CD4-positive, alpha-beta T cell treated with Interleukin-12 subunit alpha and Interleukin-12 subunit beta, for 1 hour (primary cell): ENCODE measurements at places on chromosomes 16 and 17.

DNA sequence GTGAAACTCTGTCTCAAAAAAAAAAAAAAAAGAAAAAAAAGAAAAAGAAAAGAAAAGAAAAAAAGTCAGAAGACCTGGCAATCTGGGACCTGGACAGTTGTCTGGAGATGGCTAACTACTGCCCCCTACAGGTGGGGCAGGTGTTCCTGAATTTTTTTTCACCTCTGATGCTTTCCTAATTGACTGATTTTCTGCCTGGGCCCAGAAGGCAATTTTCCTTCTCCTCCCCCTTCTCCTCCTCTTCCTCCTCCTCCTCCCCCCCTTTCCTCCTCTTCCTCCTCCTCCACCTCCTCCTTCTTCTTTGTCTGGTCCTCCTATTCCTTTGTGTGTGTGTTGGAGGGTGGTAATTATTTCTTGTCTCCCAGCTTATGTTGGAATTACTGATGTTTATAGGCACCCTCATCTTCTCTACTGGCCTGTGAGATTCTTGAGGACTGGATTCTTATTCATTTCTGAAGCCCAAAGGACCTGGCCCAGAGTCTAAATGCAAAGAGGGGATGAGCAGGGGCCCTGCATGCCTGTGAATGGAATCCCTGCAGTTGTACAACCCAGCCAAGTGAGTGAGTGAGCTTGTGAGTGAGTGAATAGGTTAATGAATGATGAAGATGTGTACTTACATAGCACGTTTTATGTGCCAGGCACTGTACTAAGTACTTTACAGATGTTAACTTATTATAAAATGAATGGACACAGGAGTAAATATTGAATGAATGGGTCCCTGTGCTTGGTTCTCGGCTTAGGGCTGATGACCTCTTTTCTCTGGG lies 26.9 kb downstream of the IRX5 start:
- no peak for DNase-seq

DNA sequence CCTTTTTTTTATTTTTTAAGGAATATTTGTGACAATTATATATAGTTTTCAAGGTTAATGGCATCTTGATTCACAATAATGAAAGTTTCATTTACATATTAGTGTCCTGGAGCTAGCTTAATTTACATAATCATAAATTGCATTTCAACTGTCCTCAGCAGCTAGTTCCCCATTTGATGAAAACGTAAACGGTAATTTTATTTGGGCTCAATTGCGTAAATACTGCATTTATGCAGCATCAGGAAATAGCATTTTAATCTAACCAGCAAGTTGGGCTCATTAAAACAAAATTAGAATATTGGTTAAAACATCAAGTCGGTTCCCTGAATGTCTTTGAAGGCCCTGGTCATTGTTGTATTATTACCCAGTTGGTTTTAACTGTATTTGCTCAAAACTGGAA lies 136.8 kb upstream of the CDH5 start:
- no peak for DNase-seq

DNA sequence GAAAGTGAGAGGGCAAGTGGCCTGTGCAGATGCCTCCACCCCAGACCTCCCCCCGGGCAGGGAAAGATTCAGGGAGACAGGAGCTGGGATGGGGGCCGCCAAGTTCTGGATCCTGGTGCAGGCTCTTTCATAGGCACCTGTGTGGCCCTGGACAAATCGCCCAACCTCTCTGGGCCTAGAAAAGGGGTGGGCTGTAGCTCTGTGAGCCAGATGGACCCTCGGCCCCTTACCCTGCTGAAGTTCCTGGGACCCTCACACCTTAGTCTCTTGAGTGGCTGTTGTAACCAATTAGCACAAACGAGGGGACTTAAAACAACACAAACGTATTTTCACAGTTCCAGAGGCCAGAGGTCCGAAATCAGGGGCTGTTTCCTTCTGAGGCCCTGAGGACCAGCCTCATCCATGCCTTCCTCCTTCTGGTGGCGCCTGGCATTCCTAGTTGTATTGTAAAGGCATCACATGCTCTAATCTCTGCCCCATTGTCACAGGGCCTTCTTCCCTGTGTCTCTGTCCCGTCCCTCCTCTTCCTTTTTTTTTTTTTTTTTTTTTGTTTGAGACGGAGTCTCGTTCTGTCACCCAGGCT lies 352.6 kb downstream of the SEC14L1 start:
- DNase-seq, result no peak

GRCh38 chr16:53773881-53774280 lies 69.9 kb downstream of the FTO start:
- no peak for DNase-seq

DNA sequence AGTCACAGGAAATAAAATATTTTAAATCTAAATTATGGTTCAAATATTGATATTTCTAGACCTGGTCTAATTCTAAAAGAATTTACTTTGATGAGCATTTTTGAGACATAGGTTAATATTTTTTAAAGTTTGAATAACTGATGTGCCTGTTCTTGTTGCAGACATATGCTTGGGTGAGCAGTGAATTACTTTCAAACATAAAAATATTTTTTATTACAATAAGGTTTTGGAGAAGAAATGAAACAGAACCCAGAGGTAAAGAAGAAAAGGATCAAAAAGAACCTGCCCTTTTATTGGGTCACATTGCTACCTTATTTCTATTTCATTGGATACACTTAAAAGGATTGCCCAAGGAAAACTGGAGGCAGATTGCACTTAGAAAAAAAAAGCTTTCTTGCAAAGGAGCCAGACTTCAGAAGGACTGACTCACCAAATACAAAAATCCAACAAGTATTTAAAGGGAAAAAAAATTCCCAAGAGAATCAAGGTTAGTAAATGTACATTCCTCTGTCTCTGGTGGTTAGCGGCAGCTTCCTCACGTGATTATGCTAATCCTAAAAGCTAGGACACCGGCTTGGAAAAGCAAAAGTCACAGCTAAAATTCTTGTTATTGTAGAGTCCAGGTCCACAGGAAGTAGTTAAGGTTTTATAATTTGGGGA lies 18.5 kb downstream of the ENPP7 start:
- no peak for DNase-seq

DNA sequence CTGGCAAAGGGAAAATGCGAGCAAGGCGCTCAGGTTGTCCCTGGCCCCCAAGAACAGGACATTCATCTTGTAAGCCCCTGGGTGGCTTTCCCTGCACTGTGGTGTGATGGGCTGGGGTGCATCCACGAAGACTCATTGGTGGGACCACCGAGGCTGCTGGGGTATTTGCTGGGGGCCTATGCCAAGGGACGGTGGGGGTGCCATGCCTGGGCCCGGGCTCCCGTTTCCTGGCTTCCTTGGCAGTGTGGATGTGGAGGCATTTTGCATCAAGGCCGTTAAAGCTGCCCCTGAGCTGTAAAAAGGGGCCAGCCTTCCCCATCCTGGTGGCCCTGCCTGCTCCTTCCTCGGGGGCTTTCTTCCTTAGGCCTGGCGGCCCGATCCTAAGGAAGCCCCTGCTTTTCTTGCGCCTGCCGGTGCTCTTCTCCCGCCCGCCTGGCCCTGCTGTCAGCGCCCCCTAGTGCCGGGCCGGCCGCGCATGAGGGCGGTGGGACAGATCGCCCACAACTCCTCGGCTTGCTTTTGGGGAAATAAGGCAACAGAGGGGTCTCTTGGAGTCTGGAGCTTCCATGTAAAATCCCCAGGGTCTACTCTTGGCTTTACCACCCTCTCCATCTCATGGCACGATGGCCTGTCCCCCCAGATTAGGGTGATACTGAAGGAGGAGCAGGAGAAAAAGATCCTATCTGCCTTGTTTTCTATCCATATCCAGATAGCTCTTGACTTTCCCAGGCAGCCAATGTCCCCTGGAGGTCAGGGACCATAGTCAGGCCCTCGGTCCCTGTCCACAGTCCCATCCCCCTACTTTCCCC lies 9.8 kb upstream of the TBX2 start:
- peak; percentile 32 for DNase-seq

DNA sequence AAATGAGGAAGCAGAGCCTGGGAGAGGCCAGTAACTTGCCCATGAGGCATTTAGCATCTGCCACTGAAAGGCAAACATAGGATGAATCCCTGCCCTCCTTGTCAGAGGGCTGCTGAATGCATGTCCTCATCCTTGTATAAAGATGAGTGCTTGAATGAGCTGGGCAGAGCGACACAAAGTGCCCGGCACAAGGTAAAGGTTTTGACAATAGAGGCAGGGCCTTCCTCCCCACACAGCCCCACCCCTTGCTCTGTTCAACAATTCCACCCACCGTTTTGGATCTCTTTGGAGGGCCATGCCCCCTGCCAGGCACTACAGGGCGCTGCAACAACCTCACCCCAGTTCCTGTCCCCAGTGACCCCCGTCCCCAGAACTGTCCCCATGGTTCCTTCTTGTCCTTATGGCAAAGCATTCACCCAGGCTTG lies 1.4 kb upstream of the KRT19 start:
- no peak for DNase-seq

GRCh38 chr17:44400226-44400847 lies 10.9 kb upstream of the ITGA2B start:
- DNase-seq, result no peak

DNA sequence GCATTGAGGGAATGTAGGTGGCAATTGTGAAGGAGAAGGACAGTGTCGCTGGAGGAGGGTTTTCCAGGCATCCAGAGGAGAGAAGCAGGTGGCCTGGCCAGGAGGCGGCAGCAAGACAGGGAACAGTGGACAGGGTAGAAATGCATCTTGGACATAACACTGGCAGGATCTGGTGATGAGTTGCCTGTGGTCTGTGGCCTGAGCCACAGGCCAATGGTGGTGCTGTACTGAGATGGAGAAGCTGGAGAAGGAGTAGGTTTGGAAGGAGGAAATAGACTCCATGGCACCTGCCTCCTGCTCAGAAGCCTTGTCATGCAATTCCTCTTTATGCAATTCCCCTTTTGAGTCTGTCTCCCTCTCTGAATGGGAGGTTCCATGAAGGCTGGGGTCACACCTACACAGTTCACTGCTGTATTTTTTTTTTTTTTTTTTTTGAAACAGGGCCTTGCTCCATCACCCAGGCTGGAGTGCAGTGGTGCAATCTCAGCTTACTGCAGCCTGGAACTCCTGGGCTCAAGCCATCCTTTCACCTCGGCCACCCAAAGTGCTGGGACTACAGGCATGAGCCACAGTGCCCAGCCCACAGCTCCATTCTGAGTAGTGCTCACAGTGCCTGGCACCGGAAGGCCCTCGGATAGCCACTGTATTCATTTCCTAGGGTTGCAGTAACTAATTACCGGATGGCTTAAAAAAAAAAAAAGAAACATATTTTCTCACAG lies 13.5 kb upstream of the CACNG4 start:
- DNase-seq, result no peak

DNA sequence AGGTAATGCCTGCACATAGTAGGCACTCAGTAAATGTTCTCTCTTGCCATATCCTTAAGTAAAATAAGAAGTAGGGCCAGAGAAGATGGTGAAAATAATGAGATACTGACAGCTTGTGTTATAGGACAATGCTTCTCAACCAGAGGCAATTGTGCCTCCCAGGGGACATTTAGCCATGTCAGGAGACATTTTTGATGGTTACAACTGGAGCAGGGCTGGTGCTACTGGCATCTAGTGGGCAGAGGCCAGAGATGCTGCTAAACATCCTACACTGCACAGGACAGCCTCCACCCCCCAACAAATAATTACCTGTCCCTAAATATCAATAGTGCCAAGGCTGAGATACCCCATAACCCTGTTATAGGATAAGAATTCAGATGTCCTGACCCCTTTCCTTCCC lies 1.7 kb downstream of the RAD51D start:
- peak; percentile 45 for DNase-seq

GRCh38 chr17:57062865-57063264 lies 22.2 kb upstream of the AKAP1 start:
- DNase-seq, result no peak

- no peak for DNase-seq
Measured at GRCh38 chr17:16459855-16460550, 32.0 kb downstream of the LRRC75A start.

GRCh38 chr16:78589331-78589730 lies 489.9 kb downstream of the WWOX start:
- no peak for DNase-seq

GRCh38 chr17:68509141-68510057 lies 2.8 kb upstream of the PRKAR1A start:
- DNase-seq, result peak; percentile 26

- no peak for DNase-seq
Measured at GRCh38 chr16:80046261-80046660, 445.7 kb upstream of the MAF start.
